Iris pigment epithelial cell (primary cell): ENCODE measurements at places on chromosomes 5 and 9.

GRCh38 chr5:178323961-178324360, 91.4 kb upstream of the PHYKPL start:
- DNase-seq: no peak

DNA sequence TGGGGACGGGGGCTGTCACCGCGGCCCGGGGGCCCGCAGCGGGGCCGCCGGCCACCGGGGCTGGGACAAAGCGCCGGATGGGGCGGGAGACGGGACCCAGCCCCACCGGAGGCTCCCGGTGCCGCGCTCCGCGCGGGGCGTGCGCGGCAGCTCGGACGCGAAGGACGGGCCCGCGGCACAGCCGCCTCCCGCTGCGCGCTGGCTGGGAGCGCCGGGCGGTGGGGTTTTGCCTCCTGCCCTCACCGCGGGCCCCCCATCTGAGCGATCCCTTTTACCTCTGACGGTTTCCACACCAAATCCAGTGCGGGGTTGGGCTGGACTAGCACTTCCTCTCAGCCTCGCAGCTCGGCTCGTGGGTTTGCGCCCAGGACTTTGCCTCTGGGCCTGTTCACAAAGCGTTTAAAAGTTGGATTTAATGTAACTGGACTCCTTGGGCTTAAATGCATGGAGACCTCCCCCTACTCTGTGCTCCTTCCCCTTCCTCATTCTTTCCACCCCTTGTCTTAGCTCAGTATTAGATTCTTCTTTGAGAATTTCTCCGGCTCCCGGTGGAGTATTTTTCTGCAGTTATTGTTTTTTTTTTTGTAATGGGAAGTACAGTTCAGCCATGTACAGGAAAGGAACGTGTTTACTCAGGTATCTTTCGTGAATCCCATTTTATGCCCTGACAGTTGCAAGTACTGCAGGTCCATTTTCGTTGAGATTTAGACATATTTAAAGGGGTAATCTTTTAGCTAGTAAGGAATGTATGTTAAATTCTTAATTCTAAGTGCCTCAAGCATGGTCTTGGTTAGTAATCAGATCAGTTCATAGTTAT, 691 bp downstream of the FCHO2 start:
- peak; percentile 65 for DNase-seq

DNA sequence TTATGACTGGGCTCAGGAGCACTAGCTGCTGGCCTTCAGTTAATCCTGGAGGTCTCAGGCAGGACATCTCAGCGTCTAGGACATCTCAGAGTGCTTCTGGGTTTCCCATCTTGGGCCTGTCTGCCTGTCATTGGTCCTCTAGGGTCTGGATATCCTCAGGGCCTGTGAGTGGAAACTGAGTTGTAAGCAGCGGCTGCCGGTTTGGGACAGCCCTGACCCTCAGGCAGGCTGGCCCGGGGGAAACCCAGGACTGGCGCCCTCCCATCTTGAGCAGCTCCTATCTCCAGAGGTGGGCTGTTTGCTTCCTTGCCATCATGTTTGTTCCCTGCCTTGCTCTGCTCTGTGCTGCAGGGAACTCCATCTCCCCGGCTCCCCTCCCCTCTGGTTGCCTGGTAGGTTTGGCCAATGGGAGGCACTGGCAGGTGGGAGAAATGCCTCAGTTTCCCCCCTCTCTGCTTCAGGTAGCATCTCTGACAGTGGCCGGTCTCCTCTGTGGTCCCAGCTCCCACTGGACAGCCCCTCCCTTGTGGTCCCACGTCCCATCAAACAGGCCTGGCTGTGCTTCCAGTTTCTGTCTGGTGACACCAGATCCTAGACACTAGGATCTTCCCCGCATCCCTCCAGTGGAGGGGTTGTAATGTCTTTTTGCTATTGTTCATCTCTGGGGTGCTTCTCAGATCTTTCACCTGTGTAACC, 57.4 kb downstream of the ARHGEF37 start:
- no peak for DNase-seq

DNA sequence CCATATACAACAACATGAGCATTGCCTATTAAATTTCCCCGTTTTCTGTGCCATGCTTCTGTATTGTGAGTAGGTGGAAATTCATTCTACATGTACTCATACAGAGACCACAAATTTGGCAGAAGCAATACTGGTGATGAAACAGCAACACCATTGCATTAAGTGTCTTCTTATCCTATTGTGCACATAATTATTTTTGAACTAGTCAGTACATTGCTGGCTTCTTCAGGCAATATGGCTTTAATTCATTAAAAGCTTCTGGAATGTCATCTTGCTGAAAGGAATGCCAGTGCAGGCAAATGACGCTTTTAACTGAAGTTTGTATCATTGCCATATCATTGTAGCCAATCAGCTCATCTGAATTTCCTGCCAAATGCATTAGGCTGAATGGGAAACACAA, 82.6 kb downstream of the KIAA1958 start:
- DNase-seq: peak; percentile 91

DNA sequence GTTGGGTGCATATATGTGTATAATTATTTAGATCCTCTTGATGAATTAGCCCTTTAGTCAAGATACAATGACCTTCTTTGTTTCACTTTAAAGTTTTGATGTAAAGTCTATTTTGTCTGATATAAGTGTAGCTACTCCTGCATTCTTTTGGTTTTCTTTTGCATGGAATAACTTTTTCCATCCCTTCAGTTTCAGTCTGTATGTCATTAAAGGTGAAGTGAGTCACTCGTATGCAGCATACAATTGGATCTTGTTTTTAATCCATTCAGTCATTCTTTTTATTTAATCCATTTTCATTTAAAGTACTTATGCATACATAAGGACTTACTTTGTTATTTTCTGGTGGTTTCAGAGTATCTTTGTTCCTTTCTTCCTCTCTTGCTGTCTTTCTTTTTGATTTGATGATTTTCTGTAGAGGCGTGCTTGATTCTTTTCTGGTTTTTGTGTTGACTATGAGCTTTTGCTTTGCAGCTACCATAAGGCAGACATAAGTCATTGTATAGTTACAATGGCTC, 36.3 kb upstream of the FAM120A start:
- no peak for DNase-seq
